IPS DF 19.7 (cell line): ENCODE measurements at places on chromosomes 1 and 21.

DNA sequence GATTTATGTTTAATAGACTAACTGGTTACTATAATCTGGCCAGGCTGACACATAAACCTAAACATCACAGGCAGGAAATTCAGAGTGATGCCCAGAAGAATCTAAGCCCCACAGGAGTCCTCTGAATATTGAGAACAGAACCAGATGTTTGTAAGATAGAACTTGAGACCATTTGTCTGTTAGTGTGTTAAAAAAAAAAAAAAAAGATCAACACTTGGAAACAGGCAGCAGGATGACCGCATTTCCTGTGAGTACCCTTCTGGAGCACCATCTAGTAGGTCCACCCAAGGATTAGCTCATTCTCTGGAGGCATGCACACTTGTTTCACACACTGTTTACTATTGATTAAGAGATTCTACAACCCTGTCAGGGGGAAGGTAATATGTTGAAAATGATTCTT is 111.4 kb upstream of the VANGL1 start:
- no peak for DNase-seq

GRCh38 chr21:39518847-39519210 is 67.1 kb downstream of the SH3BGR start:
- no peak for DNase-seq

DNA sequence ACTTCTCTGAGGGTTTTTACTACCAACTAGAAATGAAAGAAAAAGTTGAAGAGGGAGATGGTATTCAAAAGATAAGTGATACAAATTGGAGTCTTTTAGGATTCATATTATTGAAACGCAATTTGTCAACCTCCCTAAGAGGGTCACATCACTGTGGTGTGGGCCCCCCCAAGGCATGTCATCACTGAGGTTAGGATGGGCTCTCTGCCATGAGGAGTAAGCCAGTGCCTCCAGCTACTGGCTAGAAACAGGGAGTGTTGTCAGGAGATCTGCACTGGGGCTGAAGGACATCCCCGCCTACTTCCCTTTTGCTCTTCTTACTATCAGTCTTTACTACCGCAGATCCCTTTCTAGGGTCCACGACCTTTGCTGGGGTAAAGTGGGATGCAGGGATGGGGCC is 25.9 kb downstream of the ITSN1 start:
- no peak for DNase-seq

- no peak for DNase-seq
Observed at GRCh38 chr1:66685670-66686069, 66.6 kb upstream of the DYNLT5 start.

- DNase-seq: no peak
Observed at GRCh38 chr21:39633770-39634181, 21.0 kb downstream of the B3GALT5 start.

DNA sequence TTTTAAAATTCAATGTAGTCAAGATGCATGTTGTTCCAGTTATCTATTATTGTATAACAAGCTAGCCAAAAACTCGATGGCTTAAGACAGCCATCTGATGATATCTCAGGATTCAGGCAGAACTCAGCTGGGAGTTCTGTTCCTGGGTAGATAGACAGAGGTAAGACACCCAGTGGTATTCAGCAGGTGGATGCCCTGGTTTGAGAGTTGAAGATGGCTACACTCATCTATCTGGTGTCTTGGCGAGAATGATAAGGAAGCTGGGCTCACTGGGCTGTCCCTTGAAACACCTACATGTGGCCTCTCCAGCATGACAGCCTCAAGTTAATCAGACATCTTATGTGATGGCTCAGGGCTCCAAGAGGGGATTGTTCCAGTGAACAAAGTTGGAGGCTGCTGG is 3.3 kb upstream of the KCNK1 start:
- DNase-seq: no peak

DNA sequence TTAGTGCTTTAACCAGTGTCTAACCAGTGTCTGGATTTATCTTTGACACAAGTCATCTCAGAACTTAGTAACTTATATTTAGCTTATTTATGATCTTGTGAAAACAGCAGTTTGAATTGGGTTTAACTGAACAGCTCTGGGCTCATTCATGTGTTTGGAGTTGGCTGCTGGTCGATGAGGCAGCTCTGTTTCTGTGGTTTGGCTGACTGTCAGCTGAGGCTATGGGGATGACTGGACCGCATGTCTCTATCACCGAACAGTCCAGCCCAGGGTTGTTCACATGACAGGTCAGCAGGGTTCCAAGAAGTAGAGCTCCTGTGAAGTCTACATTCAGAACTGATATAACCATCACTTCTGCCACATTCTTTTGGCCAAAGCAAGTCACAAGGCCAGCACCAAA is 29.1 kb upstream of the C21orf91 start:
- no peak for DNase-seq

DNA sequence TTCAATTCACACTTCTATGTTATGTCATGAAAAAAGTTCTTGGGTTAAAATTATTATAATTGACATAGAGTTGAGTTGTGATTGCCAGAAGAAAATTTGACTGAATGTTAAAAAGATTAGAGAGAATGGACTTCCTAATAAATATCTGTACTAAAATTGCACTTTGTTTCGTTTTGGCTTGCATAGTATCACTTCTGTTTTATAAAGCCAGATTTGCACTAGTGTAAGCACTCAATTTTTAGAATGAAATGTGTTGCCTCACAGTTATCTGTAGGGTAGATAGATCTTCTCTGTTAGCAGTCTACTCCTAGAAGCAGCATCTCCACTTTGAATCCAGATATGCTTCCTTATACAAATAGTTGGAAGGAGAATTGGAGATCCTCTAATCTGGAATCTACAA is 95.2 kb upstream of the MPC2 start:
- DNase-seq: no peak

DNA sequence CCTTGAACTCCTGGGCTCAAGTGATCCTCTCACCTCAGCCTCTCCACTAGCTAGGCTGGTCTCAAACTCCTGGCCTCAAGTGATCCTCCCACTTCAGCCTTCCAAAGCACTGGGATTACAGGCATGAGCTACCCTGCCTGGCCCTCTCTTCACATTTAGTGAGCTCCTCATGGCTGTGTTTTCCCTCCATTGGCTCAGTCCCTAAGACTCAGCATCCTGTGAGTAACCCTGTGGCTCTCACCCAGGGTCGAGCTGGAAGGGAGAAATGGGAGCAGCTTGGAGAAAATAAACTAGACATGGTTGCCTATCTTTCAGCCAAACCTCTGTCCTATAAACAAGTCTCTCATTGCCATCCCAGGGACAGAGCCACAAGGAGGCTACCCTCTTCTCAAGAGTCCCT is 17.5 kb downstream of the NCF2 start:
- DNase-seq: no peak
